Osteocyte (in vitro differentiated cells): ENCODE measurements at places on chromosomes 2 and 18. TPM values are rescaled to one million over a fixed set of nuclear protein-coding genes. Genes with fewer than 3 reads are reported as not detected.

DNA sequence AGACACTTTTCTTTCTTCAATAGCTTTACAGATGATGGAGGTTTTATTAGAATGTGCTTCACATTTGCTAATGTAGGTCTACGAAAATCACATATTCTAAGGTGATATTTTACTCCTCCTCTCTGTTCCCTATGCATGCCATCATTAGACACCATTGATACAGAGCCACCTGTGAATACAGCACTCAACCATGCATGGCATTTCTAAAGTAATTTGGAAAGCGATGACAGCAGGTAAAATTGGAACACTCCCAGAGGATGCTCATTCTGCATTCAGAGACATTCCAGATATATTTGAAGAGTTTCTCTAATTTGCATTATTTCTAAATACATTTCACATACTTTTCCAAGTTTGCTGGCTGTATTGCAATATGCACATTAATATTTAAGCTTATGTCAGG is 65.3 kb upstream of the RIT2 start:
- no peak overlapping the region for H3K4me3 ChIP-seq
- H3K27me3 ChIP-seq, result peaks cover 2% of the 10 kb centered on the region
- no peak overlapping the region for H3K27ac ChIP-seq
- H3K4me1 ChIP-seq, result no peaks in the 10 kb centered on the region
- no peak for DNase-seq

Gene MZT2B
- total RNA-seq, result 253 and 281 TPM in 2 replicates

GRCh38 chr18:61953641-61954040 is 60.8 kb upstream of the RNF152 start:
- no peak overlapping the region for H3K27ac ChIP-seq
- peaks cover 52% of the 10 kb centered on the region for H3K4me1 ChIP-seq
- no peak for DNase-seq

Gene PPIL3
- total RNA-seq, result 49.7 and 50.8 TPM in 2 replicates

Gene NLRC4
- not detected in 2 replicates for total RNA-seq

- H3K4me3 ChIP-seq, result no peak overlapping the region
- no peak for DNase-seq
- peaks cover 23% of the 10 kb centered on the region for H3K27me3 ChIP-seq
- H3K27ac ChIP-seq, result no peak overlapping the region
- H3K36me3 ChIP-seq, result no peaks in the 10 kb centered on the region
These were observed 37.9 kb downstream of the FBLN7 start for GRCh38 chr2:112175958-112176573.

Gene KCNJ3
- not detected in 2 replicates for total RNA-seq

Gene GREB1
- 0.54 and 0.55 TPM in 2 replicates for total RNA-seq

Gene GCFC2
- 13.2 and 16.3 TPM in 2 replicates for total RNA-seq

DNA sequence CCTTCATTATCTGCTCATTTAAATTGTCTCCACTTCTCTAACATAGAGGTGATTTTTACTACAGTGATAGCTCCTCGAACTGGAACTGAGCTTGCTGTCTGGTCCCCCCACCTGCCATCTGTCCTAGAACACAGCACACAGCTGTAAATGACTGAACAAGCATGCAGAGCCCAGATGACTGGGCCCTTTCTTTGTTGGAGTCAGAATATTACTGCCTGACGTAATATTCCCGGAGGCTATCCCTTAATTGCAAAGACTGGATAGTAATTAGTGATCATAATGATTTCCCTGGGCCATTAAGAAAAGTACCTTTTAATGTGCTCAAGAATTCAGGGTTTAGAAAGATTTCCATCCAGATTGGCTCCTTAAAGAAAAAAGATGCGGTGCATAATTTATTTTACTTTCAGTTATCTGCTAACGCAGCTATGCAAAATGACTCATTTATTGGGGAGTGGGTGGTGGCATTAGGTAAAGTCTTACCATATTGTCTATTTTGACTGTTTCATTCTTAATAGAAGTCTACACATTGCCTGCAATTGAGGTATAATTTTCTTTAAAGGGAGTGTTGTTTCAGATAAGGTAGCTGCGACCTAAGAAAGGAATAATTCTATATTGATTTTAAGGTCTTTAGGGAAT is 84.4 kb downstream of the MAP4K4 start:
- peaks cover 32% of the 10 kb centered on the region for H3K4me1 ChIP-seq
- H3K4me3 ChIP-seq, result no peak overlapping the region
- H3K36me3 ChIP-seq, result peaks cover 2% of the 10 kb centered on the region
- H3K27ac ChIP-seq, result no peak overlapping the region

DNA sequence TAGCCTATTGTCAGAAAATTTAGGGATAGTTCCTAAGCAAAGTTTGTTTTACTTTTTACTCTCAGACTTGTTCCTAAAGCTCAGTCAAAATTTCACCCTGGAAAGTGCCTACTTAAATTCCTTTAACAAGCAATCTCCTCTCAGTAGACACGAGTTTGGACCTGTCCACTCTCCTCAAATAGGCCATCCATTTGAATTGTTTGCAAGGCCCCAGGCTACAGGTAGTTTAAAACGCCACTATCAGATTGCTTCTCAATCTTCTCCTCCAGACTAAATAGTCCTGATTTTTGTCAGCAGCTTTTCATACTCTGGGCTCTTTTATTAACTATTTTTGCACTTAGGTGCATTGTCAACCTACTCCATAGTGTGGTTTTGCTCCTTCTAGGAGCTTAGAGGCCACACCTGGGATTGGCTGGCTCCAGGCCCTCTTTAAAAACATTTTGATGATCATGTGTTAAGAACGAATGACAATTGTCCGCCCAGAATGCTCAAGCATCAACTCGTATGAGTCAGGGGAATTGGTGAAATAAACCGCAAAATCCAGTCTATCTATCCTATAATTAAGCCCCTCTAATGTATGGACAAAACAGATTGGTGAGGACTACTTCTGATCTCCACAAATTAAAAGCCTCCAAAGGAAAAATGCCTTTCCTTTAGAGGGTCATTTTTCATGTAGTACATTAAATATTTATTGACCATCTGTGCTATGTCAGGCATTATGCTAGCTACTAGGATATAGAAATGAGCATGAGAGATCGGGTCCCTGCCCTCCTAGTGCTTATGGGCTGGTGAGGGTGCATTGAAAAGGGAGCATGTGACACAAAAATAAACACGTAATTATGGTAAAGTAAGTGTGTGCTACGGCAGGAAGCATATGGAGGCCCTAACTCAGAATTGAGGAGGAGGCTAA is 333.8 kb upstream of the TNP1 start:
- no peaks in the 10 kb centered on the region for H3K27me3 ChIP-seq
- H3K4me1 ChIP-seq, result no peaks in the 10 kb centered on the region
- no peak for DNase-seq

Gene TYMS
- total RNA-seq, result 31.0 and 35.7 TPM in 2 replicates

Gene CD8B2
- total RNA-seq, result not detected in 2 replicates

Gene ZNF514
- 14.3 and 19.0 TPM in 2 replicates for total RNA-seq

- H3K27ac ChIP-seq, result peak overlapping the region; percentile 69
- H3K4me1 ChIP-seq, result peaks cover 32% of the 10 kb centered on the region
- no peaks in the 10 kb centered on the region for H3K27me3 ChIP-seq
- no peak overlapping the region for H3K4me3 ChIP-seq
- H3K36me3 ChIP-seq, result no peaks in the 10 kb centered on the region
- no peak for DNase-seq
These were observed 137.5 kb upstream of the RNF152 start for GRCh38 chr18:62030091-62030985.

Gene USP34
- 111 and 114 TPM in 2 replicates for total RNA-seq

GRCh38 chr2:58609326-58609725 is 368.2 kb upstream of the FANCL start:
- H3K27me3 ChIP-seq, result peaks cover 37% of the 10 kb centered on the region
- DNase-seq, result no peak
- H3K27ac ChIP-seq, result no peak overlapping the region
- H3K36me3 ChIP-seq, result no peaks in the 10 kb centered on the region
- H3K4me3 ChIP-seq, result no peak overlapping the region
- no peaks in the 10 kb centered on the region for H3K4me1 ChIP-seq

Gene SCN9A
- total RNA-seq, result 6.6 and 6.8 TPM in 2 replicates

Gene ACADL
- not detected in 2 replicates for total RNA-seq

Gene TBR1
- total RNA-seq, result 0.30 TPM in 1 of 2 replicates, not detected in the other

DNA sequence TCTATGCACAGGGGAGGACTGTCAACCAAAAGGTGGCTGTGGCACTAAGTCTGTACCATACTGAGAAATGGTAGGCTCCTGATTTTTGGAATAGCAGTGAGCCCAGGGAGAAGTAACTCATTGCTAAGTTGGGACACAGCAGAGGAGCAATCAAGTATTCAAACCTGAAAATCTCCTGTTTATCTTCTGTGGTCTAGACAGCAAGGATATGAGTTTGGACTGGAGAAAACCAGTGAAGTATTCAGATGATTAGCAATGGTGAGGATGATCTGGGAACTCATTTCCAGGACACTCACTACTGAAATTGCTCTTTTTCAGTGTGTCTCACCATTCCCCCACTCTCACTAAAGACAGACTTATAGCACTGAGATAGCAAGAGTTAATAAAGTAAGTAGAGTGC is 112.0 kb downstream of the GULP1 start:
- H3K27ac ChIP-seq, result peak overlapping the region; percentile 16
- peaks cover 11% of the 10 kb centered on the region for H3K36me3 ChIP-seq
- peaks cover 16% of the 10 kb centered on the region for H3K4me1 ChIP-seq
- H3K4me3 ChIP-seq, result no peak overlapping the region
- DNase-seq, result no peak
- H3K27me3 ChIP-seq, result no peaks in the 10 kb centered on the region

- H3K27me3 ChIP-seq, result peaks cover 9% of the 10 kb centered on the region
- peaks cover 12% of the 10 kb centered on the region for H3K4me1 ChIP-seq
- H3K27ac ChIP-seq, result no peak overlapping the region
- H3K36me3 ChIP-seq, result no peaks in the 10 kb centered on the region
- no peak for DNase-seq
These were observed 115.0 kb upstream of the LGALSL start for GRCh38 chr2:64338910-64339500.

- no peak overlapping the region for H3K27ac ChIP-seq
- DNase-seq, result no peak
- H3K4me3 ChIP-seq, result no peak overlapping the region
- no peaks in the 10 kb centered on the region for H3K27me3 ChIP-seq
These were observed 896.1 kb downstream of the CNTNAP5 start for GRCh38 chr2:124921191-124921590.

GRCh38 chr2:65121-65520 is 18.8 kb upstream of the FAM110C start:
- no peak overlapping the region for H3K27ac ChIP-seq
- DNase-seq, result no peak
- H3K4me1 ChIP-seq, result no peaks in the 10 kb centered on the region

DNA sequence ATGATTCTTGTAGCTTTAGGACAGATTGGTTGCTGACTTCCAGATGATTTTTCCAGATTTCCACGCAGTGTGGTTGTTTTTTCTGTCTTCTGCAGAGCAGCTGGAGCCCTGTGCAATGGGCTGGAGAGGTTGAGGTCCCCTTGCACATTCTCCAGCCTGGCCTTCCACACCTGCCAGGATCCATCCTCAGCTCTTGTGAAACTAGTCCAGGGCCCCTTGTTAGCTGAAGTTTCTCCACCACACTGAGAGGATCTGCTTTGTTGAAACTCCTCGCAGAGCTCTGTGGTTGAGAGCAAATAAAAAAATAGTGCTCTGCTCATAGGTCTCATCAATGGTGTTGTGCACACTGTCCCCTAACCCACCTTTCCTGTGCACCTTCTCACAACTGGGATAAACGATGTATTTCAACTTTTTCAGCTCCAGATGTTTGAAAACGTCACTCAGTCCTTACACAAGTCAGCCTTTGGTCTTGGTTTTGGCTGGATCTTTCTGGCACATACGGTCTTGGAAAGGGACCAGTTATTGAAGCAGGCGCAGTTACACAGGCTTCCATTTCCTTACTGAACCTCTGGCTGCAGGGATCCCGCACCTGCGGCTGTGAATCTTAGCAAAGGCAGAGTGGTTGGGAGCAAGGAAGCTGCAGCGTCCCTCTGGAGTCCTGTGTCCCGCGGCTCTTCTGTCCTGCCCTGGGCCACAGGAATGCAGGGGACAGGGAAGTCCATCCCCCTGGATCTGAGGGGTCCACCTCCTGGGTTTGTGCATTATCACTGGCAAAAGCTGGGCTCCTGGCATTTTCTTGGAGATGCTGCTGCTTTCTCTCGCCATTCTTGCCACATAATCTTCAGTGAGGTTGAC is 272.0 kb upstream of the DSEL start:
- no peak overlapping the region for H3K4me3 ChIP-seq
- no peaks in the 10 kb centered on the region for H3K36me3 ChIP-seq
- no peak for DNase-seq
- peaks cover 9% of the 10 kb centered on the region for H3K4me1 ChIP-seq
- H3K27ac ChIP-seq, result no peak overlapping the region
- no peaks in the 10 kb centered on the region for H3K27me3 ChIP-seq

GRCh38 chr2:203394519-203395227 is 66.5 kb downstream of the ABI2 start:
- peak overlapping the region; percentile 27 for H3K27ac ChIP-seq
- no peak for DNase-seq
- no peak overlapping the region for H3K4me3 ChIP-seq

Gene MC4R
- not detected in 2 replicates for total RNA-seq

DNA sequence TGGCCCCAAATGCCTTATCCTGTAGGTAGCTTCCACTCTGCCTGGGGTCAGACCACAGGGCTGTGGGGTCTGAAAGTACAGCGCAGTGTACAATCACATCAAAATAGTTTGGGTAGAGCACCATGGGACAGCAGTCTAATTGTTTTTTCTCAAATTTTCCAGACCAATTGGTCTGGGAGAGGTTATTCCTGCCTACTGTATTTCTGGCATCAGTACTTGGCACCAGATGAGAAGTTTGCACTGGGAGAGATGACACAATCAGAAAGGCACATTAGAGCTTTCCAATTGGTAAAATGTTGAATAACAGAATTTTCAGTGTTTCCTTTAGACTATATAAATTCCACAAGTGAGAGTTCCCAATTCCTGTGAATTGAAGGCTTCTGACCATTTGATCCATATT is 30.9 kb upstream of the LRRTM1 start:
- no peak overlapping the region for H3K27ac ChIP-seq
- DNase-seq, result no peak
- H3K4me1 ChIP-seq, result no peaks in the 10 kb centered on the region

- H3K36me3 ChIP-seq, result peaks cover 48% of the 10 kb centered on the region
- no peak overlapping the region for H3K4me3 ChIP-seq
- DNase-seq, result no peak
- no peaks in the 10 kb centered on the region for H3K4me1 ChIP-seq
- H3K27me3 ChIP-seq, result no peaks in the 10 kb centered on the region
These were observed 128.7 kb downstream of the PLA2R1 start for GRCh38 chr2:159933727-159934049.

DNA sequence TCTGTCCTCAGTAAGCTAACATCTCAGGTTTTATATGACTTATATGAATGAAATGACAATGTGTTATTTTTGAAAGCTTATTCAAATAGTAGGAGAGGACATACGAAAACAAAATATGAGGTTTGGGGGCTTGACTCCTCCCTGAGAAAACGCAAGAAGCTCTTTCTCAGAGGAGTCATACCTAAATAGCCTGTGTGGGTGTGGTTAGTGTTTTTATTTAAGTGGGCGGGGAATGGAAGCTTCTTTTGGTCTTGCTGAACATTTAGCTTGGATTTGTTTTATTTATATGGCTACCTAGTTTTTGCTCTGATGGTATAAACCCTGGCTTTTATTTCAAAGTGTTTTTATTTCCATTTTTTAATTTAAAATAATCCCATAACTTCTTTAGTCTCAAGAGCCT is 72.1 kb upstream of the DSG1 start:
- no peaks in the 10 kb centered on the region for H3K27me3 ChIP-seq
- peak overlapping the region; percentile 88 for H3K27ac ChIP-seq
- H3K4me3 ChIP-seq, result no peak overlapping the region
- no peaks in the 10 kb centered on the region for H3K36me3 ChIP-seq
- no peak for DNase-seq
